ENCODE measurements at places on chromosomes 1 and 21. TPM values are rescaled to one million over a fixed set of nuclear protein-coding genes. Genes with fewer than 3 reads are reported as not detected.

- no peaks in the 10 kb centered on the region for H3K27me3 ChIP-seq
- no peak for DNase-seq
- H3K4me1 ChIP-seq, result peaks cover 26% of the 10 kb centered on the region
- no peak overlapping the region for H3K27ac ChIP-seq
- no peaks in the 10 kb centered on the region for H3K36me3 ChIP-seq
These were observed 187.7 kb upstream of the SGIP1 start for GRCh38 chr1:66346057-66346795.

GRCh38 chr21:42171091-42172053, 47.6 kb upstream of the ABCG1 start:
- H3K36me3 ChIP-seq, result no peaks in the 10 kb centered on the region
- H3K27ac ChIP-seq, result peak overlapping the region; percentile 38
- no peaks in the 10 kb centered on the region for H3K27me3 ChIP-seq
- DNase-seq, result peak; percentile 71

CDA gene
- not detected for total RNA-seq

PIP5K1A gene
- total RNA-seq, result 36.8 TPM
